ENCODE measurements at places on chromosomes 2 and 18.

DNA sequence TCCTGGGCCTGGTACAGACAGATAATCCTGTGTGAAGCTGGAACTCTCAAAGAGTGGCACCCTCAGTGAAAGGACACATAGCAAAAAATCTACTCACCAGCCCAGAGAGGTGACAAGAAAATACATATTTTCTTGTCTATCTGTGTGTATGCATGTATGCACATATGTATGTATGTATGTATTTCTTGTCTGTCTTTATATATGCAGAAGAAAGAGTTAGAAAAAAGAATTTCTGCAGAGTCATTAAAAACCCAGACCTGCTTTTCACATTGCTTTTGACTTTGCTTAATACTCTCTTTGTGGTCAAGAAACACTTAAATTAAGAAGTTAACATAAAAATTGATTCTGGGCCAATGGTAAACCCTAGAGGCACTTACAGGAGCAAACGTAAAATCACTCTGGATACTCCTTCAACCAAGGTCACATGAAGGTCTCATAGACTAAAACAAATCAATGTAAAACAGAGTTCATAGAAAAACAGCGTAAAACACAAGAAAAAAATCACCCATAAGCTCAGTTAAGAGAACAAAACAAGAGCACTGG is 16.5 kb upstream of the AAK1 start:
- DNase-seq, result no peak

DNA sequence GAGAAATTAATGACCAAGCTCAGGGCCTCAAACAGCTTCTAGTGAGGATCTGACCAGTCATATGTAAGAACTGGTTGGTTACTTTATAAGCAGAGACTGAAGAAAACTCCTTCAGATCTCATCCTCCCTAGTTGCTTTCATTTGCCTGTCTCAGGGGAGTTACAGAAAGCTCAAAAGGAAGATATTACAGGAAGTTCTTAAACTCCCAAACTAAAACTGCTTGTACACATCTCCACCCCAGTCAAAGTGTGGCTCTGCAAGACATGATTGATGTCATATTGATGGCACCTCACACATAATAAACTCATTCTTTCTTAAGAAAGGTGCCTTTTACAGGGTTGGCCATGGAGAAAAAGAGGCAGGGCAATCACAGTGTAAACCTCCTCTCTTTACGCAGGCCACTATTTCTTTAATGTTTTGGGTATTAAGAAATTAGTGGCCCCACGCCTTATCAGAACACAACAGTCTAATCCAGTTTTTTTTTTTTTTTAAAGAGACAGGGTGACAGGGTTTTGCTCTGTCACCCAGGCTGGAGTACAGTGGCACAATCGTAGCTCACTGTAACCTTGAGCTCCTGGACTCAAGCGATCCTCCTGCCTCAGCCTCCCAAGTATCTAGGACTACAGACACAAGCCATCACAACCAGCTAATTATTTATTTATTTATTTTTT is 62.6 kb upstream of the STK17B start:
- DNase-seq, result no peak

DNA sequence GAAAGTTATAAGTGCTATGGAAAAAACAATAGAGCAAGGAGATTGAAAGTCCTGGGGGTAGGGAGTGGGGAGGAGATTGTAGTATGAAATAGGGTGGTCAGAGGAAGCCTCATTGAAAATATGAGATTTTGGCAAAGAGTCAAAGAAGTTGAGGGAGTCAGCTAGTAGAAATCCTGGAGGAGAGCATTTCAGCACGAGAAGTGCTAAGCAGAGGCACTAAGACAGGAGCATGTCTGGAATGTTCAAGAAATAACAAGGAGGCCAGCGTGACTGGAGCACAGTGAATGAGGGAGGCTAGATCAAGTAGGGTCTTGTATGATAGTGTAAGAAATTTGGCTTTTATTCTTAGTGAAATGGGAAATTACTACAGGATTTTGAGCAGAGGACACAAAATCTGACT is 2.1 kb upstream of the TSPYL6 start:
- no peak for DNase-seq

- DNase-seq, result no peak
These were observed 108.7 kb downstream of the TRIM43 start for GRCh38 chr2:95700519-95700918.

- no peak for DNase-seq
These were observed 3.2 kb downstream of the TRAK2 start for GRCh38 chr2:201448061-201448460.

- DNase-seq, result no peak
These were observed 141.4 kb downstream of the SCG2 start for GRCh38 chr2:223460774-223461211.

DNA sequence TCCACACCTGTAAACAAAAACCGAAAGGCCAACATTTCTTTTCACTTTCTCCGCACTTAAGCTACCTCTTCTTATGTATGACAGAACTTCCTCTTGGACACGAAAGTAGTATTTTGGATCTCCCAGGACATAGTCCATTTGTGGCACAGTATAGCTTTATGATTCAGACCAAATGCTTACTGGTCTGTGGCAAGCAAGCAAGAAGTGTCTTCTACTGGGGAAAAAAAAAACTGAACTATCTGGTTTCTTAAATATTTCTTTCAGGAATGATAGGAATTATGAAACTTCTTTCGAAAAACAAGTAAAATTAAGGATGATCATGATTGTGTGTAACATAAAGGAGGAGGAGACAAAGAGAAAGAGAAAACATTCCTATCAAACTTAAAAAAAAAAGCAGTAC is 33.6 kb downstream of the SRBD1 start:
- DNase-seq, result no peak

- DNase-seq, result no peak
These were observed 113.1 kb upstream of the RAB12 start for GRCh38 chr18:8496186-8496585.

DNA sequence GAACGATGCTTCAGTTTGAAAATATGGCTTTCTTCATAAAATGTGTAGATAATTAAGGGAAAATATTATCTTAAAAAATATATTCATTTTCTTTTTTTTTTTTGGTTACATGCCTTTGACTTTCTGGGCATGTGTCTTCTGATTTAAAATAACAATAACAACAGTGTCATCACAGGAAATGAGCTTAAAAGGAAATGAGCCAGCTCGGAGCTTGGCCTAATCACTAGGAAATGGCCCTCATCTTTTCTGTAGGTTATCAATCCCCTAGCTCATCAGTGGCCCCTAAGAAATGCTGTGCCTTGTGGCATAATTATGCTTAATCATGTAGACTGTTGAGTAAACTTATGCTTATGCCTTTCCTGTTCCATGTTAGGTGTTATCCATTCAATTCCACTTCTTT is 141.8 kb upstream of the FHL2 start:
- DNase-seq, result no peak

DNA sequence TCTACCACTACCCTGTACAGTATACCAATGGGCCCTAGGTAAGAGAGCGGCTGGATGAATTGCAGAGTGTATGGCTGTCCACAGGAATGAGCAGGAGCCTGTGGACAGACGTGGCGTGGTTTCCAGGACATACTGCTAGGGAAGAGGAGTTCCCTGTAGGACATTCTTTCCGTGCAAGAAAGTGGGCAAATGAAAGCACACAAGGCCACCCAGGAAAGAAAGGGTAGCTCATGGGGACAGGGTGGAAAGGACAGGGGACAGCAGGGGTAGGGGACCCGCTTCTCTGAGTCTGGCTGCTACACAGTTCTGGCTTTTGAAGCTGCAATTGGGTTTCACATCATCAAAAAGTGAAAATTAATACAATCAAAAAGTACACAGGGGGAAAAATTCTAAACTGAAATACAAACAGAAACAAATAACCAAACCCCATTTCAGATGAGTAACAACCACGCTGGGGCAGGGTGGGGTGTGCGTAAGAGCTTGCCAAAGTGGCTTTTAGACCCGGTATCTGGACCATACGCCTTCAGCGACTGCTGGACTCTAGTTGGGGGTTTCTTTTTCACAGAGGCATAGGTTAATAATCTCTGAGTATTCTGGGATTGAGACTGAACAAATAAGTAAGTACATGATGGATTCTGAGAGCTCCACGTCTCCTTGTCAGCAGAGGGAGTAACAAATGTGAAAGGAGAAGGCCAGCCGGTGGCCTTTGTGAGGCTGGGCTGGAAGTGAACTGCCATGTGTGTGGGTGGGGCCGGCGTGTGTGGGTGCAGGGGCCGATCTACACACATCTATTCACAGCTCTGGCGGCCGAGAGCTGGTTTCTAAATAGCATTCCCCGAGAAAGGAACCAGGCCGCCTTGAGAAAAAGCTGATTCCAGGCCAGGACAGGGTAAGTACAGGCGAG is 84.0 kb downstream of the HDAC4 start:
- DNase-seq, result no peak

GRCh38 chr2:99488539-99489062 is 1.2 kb downstream of the REV1 start:
- no peak for DNase-seq

GRCh38 chr2:17754773-17755425 is 961 bp downstream of the GEN1 start:
- DNase-seq, result no peak

DNA sequence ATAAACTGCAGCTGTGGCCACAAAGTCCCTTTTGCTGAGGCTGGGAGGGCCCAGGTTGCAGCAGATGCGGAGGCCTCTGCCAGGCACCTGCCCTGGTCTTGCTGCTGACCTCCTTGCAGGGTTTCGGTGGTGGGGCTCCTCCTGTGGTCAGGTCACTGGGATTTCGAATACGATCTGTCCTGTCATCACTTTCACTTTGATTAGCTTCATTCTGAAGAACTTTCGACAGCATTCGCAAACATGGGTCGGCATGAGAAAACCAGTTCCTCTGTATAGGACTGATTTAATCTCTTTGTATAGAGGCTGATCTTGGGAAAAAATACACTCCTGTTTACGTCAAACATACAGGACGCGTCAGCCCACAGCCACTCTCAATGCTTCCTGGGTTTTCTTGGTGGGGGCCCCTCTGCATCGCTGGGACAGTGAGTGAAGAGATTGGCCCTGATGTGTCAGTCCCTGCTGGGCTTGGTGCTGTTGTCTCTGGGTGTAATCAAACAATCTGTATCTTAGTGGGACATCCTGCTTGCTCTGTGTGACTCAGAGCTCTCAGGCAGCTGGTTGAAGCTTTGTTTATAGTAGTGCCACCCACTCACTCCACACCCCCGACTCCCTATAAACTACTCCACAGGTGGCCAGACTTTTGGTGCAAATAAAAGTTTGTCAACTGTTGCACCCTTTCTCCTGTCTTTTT is 209.4 kb upstream of the CXCR4 start:
- no peak for DNase-seq

Measured in cerebellar nuclear complex (tissue), 1 donor.